ENCODE measurements at places on chromosomes 4 and X.

- peak; percentile 1 for DNase-seq
Measured at GRCh38 chrX:39253551-39253950, 452.3 kb downstream of the MID1IP1 start.

DNA sequence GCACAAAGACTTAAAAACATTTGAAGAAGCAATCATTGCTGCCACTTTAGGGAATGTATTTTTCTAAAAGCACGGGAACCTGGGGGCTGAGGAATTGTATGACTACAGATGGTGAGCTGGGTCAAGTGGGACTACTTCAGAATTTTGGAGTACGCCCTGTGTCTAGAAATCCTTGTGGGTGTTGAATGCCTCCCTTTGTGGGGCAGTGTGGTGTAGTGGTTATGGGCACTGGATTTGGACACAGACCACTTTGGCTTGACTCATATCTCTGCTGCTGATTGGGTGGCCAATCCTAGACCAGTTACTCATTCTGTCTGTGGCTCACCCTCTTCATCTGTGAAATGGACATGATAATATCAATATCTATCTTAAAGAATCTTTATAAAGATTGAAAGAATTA is 155.0 kb upstream of the RPS6KA3 start:
- DNase-seq: no peak

DNA sequence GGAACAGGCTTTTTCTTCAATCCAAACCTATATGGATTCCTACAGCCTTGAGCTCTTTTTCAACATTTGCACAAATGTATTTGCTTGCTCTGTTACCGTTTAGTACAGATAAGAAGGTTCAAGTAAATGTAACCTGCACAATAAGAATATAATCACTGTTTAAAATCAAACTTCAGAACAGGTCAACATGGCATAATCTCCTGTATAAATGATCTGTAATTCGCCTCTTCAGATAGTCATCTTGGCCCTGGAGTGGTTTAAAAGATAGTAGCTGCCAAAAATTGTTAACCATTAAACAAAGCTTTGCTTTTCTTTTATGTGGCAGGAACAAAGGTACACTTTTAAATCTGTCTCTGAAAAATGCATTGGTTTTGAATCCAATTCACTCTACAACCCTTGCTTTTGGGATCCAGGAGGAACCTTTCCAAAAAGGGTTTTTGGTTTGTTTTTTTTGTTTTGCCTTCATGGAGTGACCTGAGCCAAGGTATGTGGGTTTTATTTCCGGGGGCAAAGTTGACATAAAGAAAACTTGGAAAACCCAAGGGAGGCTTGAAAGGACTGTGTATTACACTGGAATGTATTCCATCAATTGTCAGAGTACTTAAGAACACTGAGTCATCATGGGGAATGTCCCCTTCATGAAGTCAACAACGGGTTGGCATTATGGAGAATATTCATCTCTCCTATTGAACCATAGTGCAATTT is 210.4 kb upstream of the HCCS start:
- DNase-seq: peak; percentile 56

DNA sequence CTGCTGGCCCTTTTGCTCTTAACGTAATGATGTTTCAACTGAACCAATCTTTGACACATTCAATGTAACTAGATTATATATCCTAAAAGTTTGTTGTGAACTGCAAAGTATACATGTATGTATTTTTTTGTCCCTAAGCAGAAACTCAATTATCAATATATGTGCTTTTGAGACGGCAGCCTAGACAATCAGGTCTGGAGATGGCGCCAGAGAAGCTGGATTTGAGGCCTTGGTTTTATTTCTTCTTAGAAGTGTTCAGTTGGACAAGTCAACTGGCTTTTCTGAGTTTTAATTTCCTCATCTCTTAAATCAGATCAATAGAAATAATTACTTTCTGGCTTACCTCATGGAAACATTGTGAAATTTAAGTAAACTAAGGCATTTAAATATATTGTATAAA is 62.5 kb downstream of the DCAF8L1 start:
- no peak for DNase-seq

- DNase-seq: no peak
Measured at GRCh38 chr4:113826421-113826820, 64.9 kb upstream of the CAMK2D start.

- DNase-seq: no peak
Measured at GRCh38 chr4:93693141-93693540, 135.4 kb upstream of the ATOH1 start.

DNA sequence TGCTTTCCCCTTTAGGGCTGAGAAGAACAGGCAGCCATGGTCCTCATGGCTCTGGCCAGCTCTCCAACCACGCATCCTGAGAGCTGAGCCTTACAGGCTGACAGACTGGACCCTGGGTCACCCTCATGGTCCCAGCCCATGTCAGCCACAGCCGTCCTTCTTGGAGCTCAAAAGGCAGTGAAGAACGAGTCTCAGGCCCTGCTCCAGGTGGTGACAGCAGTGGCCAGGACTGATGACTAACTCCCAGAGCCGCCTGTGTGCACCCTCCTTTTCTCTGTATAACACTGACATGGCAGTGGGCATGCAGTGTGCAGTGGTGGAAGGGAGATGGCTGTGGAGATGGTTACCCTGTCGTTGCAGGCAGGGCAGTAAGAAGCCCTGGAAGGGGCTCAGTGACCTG is 10.3 kb upstream of the DUSP9 start:
- DNase-seq: no peak

DNA sequence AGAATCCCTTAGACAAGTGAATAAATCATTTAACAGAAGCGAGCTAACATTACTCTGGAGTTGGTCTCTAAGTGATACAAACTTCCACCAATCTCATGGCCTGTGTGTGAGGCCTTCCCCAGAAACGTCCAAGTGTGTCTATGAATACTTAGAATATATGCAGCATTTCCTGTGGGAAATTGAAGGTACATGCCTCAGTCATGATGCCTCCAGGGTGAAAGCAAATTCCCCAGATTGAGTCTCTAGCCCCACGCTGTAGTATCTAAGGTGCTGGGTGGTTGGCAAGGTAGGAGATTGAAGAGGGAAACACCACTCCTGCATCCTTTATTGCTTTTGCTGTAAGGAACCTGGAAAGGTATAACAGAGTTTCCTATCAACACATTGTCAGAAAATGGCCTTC is 113.8 kb downstream of the IL13RA2 start:
- DNase-seq: no peak

GRCh38 chr4:185726931-185727330 is 85.1 kb downstream of the SORBS2 start:
- peak; percentile 10 for DNase-seq

- no peak for DNase-seq
Measured at GRCh38 chr4:10492464-10492863, 35.2 kb upstream of the ZNF518B start.

- DNase-seq: no peak
Measured at GRCh38 chrX:13051167-13051528, 6.7 kb upstream of the FAM9C start.

GRCh38 chrX:153640736-153641575 is 6.0 kb upstream of the DUSP9 start:
- DNase-seq: no peak

- DNase-seq: no peak
Measured at GRCh38 chrX:346034-346813, 27.6 kb upstream of the GTPBP6 start.

DNA sequence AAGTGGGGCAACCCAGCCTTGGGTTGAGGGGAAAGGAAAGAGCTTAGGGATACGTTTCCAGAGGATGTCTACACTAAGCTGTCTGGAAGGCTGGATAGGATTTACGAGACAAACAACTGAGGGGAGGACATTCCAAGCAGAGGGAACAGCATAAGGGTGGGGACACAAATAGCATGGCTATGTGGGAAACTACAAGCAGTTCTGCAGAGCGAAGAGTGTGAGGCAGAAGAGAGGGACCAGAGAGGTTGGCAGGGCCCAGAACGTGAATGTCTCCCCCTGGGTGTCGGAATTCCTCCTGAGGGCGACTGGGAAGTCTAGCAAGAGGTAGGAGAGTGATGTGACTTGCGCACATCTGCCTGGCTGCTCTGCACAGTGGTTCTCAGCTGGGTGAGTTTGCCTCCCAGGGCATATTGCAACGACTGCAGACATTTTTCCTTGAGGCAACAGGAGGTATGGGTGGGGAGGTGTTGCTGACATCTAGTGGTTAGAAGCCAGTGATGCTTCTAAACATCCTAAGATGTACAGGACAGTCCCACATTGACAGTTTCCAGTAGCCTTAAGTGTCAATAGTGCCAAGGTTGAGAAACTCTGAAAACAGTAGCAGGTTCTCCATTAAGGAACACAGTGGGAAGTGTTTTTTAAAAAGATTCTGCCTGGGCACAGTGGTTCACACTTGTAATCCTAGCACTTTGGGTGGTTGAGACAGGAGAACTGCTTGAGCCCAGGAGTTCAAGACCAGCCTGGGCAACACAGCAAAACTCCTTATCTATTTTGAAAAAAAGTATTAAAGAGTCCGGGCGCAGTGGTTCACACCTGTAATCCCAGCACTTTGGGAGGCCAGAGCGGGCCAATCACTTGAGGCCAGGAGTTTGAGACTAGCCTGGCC is 9.2 kb downstream of the NDUFA1 start:
- DNase-seq: peak; percentile 64

DNA sequence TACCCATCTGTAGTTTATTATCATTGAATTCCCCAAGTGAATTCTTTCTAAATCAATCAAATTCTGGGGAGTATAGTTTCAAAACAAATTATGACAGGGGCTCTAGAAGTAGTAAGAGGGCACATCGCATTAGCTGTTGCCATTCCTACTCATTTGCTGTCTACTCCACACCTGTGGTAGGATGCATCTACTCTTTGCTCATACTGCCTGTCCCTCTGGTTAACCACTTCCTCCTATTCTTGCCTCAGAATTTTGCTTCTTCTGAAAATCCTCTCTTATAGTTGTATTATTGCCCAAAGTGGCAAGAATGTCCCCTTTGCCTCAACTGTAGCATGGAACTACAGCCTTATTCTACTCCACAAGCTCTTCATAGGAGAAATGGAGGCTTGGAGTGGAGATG is 12.7 kb upstream of the DGKK start:
- DNase-seq: no peak

DNA sequence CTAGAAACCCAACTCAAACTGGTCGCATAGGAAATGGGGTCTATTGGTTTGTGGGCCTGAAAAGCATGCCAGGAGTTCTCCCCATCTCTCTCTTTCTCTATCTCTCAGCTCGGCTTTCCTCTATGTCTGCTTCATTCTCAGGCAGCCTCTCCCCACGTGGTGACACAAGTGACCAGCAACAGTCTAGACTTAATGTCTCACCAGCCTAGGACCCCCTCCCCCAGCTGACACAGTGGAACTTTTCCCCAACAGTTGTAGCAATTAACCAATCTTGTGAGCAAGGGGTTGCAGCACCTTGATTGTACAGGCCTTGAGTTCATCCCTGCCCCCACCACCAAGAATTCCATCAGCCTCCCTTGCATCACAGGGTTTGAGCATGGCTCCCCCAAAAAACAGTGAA is 159.8 kb upstream of the KIT start:
- no peak for DNase-seq

DNA sequence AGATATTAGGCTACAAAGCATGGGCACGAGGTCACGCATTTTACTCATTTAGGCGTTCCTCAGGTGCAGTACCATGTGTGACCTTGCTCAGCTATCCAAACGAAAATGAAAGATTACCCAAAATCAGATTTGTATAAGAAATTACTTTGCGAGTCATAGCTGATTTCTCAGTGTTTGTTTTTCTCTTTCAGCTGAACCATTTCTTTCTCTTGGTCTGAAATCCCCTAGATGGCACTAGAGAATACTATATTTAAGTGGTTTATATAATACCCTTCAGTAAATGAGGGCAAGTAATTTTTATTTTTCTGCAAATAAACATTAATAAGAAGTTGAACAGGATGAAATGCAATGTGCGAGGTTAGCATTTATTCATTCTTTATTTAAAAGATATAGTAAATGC is 496.6 kb downstream of the STIM2 start:
- DNase-seq: peak; percentile 44

- no peak for DNase-seq
Measured at GRCh38 chr4:184235526-184235925, 17.9 kb upstream of the ENPP6 start.

DNA sequence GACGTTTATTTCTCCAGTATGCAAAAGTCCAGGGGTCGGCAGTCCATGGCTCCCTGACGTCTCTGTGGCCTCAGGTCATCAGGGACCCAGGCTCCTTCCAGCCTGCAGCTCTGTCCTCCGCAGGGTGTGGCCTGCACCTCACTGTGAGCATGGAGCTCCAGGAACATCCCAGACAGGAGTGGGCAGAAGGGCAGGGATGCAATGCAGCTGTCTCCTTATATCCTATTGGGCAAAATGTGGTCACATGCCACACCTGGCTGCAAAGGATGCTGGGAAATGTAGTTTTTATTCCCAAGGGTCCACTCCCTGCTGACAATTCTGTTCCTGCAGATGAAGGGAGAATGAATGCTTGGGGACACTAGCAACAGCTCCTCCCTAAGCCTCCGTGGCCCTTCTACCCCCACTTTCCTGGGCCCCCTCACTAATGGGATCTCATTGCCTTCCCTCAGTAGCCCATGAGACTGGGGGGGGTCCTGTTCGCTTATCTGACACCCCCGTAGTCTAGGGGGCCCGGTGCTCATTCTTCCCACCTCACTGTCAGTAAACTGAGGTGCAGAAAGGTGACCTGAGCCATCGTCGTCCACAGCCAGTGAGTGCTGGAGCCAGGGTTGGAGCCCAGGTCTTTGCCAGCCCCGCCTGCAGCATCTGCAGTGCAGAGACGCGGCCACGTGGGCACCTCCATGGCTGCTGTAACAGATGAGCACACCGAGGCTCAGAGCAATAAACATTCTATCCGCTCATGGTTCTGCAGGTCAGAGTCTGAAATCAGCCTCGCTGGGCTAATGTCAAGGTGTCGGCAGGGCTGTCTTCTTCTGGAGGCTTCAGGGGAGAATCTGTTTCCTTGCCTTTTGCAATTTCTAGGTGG is 5.9 kb upstream of the GRPEL1 start:
- DNase-seq: peak; percentile 71

DNA sequence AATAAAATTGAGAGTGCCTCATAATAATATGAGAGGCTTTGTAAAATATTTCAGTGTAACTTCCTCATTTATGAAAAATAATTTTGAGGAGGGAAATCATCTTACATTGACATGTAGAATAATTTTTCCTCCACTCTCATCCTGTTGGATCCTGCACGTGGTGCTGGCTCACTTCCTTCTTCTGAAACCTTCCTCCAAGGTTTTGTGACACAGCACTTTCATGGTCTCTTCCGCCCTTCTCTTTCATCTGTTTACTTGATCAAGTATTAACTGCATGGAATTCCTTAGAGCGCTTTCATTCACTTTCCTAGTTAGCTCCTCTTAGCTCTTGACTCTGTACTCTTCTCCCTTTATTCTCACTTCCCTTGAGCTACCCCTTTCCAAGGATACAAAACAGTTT is 246.5 kb downstream of the RAPGEF2 start:
- peak; percentile 4 for DNase-seq

DNA sequence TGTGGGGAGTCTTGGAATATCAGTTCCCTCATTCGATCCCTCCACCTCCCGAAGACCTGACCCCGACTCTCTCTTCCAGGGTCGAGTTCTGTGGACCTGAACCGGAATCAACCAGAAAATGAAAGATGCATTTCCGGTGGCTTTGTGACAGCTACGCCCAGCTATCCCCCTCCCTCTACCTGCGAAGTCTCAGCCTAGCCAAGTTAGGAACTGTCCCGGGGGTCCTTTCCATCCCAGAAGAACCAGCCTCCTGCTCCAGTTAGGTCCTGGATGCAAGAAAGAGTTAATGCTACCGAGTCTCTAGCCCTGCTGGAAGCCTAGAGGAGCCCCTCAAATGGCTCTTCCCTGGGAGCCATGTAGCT is 13.4 kb upstream of the ETDC start:
- no peak for DNase-seq
